ENCODE measurements at places on chromosomes 2 and 18.
A peak's percentile ranks its signal among the peaks of the same experiment; 100 is the strongest.

GRCh38 chr2:218482651-218483050, 63.7 kb downstream of the VIL1 start:
- no peak for DNase-seq

DNA sequence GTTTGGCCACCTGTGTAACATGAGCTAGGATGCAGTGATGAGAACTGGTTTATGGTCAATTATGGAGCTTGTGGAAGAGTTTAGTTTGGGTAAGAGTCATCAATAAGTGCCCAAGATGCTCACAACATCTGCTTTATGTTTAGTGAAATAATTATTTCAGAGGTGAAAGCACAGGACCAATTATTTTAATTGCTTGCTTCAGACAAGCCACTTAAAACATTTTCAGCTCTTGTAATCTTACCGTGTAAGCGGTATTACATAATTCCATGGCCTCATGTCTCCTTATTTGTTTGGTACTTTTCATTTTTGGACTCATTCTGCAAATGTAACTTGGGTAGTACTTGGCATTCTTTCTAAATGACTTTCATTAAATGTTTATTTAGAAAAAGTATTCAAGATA, 5.4 kb downstream of the B3GNT2 start:
- DNase-seq = no peak

- DNase-seq = peak; percentile 39
Measured at GRCh38 chr2:219570924-219571310, 422 bp downstream of the OBSL1 start.

DNA sequence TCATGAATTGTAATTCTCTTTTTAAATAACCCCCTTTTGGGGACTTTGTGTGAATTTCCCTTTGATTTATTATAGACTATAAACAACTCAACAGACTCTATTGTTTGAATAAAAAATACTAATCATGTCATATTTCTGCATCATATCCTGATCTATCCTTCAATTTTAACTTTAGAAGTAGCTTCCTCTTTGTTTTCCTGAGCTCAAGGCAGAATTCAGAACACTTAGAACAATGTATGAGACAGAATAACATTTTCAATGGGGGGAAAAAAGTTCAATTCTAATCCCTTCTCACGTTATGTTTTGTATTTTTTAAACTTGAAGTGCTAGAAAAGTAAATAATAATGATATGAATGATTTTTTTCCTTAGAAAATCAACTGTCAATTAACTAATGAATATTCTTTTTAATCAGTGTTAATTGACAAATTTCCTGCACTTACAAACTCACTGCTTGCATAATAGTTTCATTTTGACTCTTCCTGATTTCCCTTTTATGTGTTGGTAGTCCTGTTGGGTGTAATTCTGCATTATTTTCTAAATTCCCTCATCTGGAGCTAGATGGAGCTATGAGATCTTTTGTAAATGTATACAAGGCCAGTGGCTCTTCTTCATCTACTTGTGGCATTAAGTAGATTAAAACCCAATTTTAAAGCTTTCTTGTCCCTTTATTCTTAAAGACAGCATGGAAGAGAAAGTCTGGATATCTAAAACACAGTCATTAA, 326.1 kb downstream of the PARD3B start:
- DNase-seq = peak; percentile 43

- peak; percentile 19 for DNase-seq
Measured at GRCh38 chr18:79496978-79497637, 101.4 kb downstream of the NFATC1 start.

GRCh38 chr2:34808426-34808825, 1209.3 kb upstream of the FAM98A start:
- DNase-seq = no peak

DNA sequence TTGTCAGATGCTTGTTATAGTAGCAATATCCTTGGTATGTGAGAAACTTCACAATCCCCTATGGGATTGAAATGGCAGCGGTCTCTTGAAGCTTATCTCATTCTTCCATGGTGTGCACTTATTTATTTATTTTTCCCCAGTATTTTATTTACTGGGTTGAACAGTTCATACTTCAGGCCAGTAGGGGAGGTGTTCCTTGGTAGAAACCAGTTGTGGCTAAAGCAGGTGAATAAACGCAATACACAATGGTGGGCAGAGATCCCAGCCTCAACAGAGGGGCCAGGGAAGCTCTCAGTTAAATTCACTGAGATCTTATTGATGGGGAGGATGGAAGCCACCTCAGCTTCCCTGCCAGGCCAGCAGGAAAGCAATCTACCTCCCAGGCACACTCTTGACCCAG, 93.7 kb upstream of the SRD5A2 start:
- no peak for DNase-seq

- no peak for DNase-seq
Measured at GRCh38 chr2:97996679-97997078, 931 bp upstream of the TMEM131 start.

DNA sequence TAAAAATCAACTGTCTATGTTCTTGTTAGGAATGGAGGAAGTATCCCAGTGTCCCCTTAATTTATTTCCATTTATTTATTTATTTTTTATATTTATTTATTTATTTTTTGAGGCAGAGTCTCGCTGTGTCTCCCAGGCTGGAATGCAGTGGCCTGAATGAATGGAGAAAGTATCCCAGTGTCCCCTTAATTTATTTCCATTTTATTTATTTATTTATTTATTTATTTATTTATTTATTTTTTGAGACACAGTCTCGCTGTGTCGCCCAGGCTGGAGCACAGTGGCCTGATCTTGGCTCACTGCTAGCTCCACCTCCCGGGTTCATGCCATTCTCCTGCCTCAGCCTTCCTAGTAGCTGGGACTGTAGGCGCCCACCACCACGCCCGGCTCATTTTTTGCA, 34.1 kb downstream of the MIB1 start:
- no peak for DNase-seq

DNA sequence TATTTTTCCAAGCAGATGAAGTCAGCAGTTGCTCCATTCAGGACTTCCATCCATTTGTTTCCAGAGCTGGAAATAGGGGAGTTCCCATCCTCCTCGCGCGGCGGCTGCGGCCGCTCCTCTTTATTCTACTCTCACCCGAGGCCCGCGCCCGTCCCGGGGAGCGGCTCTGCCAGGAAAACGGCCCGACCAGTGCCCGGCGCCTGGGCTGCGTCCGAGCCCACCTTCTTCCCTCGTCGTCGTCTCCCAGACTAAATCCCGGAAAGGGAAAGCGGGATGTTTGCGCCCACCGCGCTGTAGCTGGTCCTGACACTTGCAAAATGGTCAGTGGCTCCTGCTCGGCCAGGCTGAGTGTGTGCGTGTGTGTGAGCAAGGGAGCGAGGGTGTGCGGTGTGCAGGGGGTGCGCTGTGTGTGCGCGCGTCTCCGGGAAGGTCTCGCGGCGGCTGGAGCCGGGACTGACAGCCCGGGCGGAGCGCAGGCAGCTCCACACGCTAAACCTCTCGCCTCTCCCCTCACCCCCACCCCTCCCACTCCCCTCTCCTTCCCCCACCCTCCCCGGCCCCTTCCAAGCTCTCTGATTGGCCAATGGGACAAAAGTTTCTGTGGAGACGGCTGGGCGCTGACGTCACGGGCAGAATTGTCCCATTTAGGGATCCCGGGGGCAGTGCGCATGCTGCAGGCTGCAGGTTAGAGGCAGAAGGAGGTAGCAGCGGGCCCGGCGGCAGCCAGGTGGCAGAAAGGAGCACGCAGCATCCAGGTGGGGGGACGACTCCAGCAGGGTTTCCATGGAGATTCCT, at the start of gene NOL4:
Gene NOL4 (minus strand): TSS at position 491 of the 795 bp plus-strand sequence. CDS start 1,660 bp downstream, outside the sequence.
- peak; percentile 73 for DNase-seq

DNA sequence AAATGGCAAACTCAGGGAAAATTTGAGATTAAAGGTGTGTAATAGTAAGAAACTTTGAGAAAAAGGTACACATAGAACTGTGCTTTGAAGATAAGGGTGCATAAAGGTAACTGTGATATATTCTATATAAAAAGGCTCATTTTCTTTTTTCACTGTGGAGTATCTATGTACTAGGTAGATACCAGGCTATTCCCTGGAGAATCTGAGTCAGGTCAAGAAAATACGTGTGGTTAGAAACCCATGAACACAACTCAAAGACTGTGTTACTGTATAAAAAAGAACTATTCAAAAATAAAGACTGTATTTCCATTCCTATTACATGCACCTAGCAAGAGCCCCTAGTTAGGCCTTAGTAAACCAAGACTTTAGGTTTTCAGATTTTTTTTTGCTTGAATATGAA, 100.1 kb upstream of the GRB14 start:
- DNase-seq = no peak

DNA sequence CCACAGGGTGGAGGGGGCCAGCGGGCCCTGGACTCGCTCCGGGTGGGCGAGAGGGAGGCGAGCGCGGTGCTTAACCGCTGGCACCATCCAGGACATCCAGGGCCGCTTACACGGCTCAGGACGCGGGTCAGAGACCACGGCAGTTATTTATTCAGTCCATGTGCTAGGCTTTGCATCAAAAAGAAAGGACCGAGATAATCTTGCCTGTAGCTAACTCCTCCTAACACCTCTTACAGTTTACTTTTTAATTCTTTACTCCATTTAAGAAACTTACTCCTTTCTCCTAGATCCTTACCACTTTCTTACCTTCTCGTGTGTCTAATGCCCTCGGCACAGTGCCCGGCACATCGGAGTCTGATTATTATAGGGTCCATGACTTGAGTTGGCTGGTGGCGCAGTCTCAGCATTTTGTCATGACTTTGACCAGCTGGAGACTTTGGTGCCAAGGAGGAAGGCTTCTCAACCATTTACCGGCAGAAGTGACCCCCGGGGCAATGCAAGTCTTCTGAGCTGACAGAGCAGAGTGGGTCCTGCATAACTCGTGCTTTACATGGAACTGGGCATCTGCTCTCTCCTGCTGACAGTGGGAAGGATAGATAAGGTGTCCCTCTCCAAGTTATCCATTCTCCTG, 503 bp downstream of the ANXA4 start:
- DNase-seq = no peak

DNA sequence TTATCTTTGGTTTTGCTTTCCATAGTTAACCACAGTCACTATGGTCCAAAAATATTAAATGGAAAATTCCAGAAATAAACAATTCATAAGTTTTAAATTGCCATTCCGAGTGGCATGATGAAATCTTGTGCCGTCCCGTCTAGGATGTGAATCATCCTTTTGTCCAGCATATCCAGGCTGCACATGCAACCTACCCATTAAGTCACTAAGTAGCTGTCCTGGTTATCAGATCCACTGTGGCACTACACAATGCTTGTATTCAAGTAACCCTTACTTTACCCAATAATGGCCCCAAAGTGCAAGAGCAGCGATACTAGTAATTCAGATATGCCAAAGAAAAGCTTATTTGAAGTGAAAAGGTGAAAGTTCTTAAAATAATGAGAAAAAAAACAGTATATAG, 10.7 kb downstream of the USP34 start:
- DNase-seq = no peak

DNA sequence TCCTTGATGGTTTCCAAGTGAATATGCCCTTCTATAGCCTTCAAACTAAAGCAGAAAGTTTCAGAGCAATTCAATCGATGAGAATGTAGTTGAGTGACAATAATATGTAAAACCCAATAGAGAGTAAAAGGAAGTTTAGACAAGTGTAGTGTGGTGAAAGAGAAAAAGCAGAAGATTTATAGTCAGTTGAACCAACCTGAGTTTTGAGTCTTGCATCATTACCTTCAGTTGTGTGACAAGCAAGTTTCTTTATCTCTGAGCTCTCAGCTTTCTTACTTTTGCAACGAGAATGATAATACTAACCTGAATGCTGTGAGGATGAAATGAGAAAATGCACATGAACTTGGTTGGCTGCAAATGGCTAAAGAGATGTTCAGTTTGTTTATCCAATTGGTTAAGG, 40.6 kb upstream of the TMEM247 start:
- no peak for DNase-seq

DNA sequence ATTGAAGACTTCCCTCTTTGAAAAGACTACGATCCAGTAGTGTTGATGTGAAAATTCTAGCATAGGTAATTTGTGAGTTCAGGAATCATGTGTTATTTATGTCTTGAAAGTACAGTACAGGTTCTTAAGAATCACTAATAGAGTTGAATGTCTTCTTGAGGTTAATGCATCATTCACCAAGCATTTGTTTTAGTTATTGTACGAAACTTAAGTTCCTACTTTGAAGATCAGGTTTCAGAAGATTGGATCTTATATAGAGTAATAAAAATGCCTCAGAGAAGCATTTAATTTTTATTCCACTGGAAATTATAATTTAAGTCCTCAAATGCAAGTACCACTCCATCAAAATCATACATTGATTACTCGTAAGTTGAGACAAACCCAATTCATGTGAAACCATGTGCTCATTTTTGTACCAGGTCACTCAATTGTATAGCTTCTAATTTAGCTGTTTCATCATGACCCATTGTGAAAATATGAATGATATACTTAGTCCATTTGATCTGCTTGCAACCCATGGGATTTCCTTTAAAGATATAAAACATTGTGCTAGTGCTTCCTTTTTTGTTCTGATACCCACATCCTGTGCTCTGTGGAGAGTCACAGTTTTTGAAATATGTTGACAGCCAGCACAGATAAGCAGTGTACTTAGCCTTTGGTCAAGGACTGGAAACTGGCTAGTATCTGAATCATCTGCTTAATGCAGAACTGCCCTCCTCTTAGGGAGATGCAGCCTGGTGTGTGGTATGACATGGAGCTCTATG, 22.5 kb upstream of the RAB27B start:
- no peak for DNase-seq

GRCh38 chr18:5414546-5414945, 119.0 kb upstream of the ZBTB14 start:
- DNase-seq = no peak

- DNase-seq = no peak
Measured at GRCh38 chr2:147538088-147538487, 306.7 kb upstream of the ACVR2A start.

DNA sequence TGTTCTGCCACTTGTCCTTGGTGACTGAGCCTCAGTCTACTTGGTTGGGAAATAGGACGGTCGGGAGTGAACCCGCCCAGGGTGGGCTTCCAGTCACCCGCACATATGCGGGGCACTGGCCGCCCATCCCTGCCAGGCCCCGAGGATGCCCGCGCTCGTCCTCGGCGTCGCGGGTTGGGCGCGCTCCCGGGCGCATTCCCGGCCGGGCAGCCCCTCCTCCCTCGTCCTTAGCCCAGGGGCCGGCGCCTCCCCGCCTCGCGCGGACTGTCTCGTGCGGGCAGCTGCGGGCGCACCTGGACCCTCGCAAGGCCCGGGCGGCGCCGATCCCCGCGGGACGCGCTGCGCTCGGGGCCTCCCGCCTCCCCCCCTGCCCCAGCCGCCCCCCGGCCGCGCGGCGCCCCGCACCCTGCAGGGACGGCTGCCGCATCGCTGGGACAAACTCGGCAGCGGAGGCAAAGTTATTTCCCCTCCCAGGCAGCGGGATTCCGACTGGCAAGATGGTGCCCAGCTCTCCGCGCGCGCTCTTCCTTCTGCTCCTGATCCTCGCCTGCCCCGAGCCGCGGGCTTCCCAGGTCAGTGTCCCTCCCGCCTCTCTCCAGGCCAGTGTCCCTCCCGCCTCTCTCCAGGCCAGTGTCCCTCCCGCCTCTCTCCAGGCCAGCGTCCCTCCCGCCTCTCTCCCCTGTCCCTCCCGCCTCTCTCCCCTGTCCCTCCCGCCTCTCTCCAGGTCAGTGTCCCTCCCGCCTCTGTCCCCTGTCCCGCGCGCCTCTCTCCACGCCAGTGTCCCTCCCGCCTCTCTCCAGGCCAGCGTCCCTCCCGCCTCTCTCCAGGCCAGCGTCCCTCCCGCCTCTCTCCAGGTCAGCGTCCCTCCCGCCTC, at the start of gene FBLN7:
Gene FBLN7 (plus strand): TSS at position 227 of the 874 bp plus-strand sequence. CDS start 271 bp downstream, at position 498.
- no peak for DNase-seq

GRCh38 chr2:41854227-41854626, 193.6 kb upstream of the PKDCC start:
- DNase-seq = no peak

Data from hypothalamus (tissue), 51 donors.